ENCODE measurements at places on chromosomes 6 and 20. TPM values are rescaled to one million over a fixed set of nuclear protein-coding genes. Genes with fewer than 3 reads are reported as not detected.

MEP1A gene
- total RNA-seq = not detected

MCCD1 gene
- not detected for total RNA-seq

MUC22 gene
- not detected for total RNA-seq

EDN3 gene
- not detected for total RNA-seq

BPHL gene
- total RNA-seq = 14.3 TPM

L3MBTL1 gene
- total RNA-seq = 35.7 TPM

FHL5 gene
- not detected for total RNA-seq

SLC22A16 gene
- not detected for total RNA-seq

SUMO4 gene
- 9.5 TPM for total RNA-seq

NRSN2 gene
- total RNA-seq = 8.6 TPM

LPA gene
- not detected for total RNA-seq

ULBP1 gene
- total RNA-seq = 0.12 TPM

R3HDML gene
- total RNA-seq = not detected

HLA-DRB5 gene
- total RNA-seq = 174 TPM

GSTA1 gene
- total RNA-seq = not detected

EDN1 gene
- 2.6 TPM for total RNA-seq

SEC23B gene
- 39.4 TPM for total RNA-seq

CST4 gene
- total RNA-seq = not detected

LY6G6D gene
- total RNA-seq = not detected

PDE7B gene
- total RNA-seq = 9.2 TPM

VWA7 gene
- total RNA-seq = 5.6 TPM

IP6K3 gene
- not detected for total RNA-seq

BPIFA1 gene
- total RNA-seq = not detected
